Adipose tissue (tissue), 3 donors: ENCODE measurements at places on chromosomes 11 and 22. TPM values are rescaled to one million over a fixed set of nuclear protein-coding genes. Genes with fewer than 3 reads are reported as not detected.

The APOA1 gene
- 1.3 TPM for polyA plus RNA-seq

The HEPHL1 gene
- polyA plus RNA-seq: not detected

The TMPRSS6 gene
- not detected for polyA plus RNA-seq

The SLC22A6 gene
- not detected for polyA plus RNA-seq
